ENCODE measurements at places on chromosomes 4 and X.

- DNase-seq: peak; percentile 39
Measured at GRCh38 chr4:144355811-144356757, 215.6 kb upstream of the GYPA start.

DNA sequence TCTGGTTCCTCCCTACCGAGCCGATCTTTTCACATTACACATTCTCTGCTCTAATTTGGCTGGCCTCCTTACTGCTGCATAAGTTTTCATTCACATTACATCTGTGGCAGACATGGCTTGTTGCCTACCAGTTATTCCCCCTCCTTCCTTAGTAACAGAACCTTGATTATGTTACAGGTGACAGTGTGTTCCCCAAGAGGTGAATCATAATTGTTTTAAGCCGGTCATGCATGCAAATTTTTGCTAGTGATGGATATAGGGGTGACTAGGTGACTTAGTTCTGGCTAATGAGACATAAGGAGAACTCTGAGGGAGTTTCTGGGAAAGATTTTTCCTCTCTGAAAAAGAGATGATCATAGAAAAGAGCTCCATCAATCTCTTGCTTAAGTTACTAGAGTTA is 8.4 kb upstream of the LAMP2 start:
- no peak for DNase-seq

- no peak for DNase-seq
Measured at GRCh38 chr4:8353912-8354453, 84.4 kb downstream of the HTRA3 start.

GRCh38 chr4:53804719-53805118 is 213.4 kb upstream of the LNX1 start:
- peak; percentile 48 for DNase-seq

DNA sequence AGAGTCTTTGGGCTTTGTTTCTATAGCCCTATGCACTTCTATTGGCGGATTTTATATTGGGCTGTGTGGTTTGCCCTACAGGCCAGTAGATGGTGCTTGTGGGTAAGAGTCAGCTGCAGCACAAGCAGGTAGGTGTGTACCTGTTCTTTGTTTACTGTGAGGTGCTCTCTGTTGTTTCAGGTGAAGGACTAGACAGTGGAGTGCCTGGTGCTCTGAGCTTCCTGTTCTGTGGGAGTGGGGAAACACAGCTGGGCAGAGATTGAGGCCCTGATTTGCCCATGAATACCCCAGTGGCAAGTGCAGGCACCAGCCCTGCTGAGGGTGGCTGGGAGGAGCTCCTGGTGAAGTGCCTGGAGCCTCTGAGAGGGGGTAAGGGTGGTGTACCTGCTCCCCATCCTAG is 26.3 kb upstream of the UCP1 start:
- DNase-seq: peak; percentile 77

GRCh38 chr4:2428496-2429213 is 9.9 kb downstream of the CFAP99 start:
- peak; percentile 25 for DNase-seq
